ENCODE measurements at places on chromosomes 2 and 18. TPM values are rescaled to one million over a fixed set of nuclear protein-coding genes. Genes with fewer than 3 reads are reported as not detected.

The GRB14 gene
- 2.7 TPM for total RNA-seq

The FRZB gene
- total RNA-seq = 3.9 TPM

The SCG2 gene
- total RNA-seq = 13.3 TPM

- no peak overlapping the region for H3K4me3 ChIP-seq
- peak; percentile 49 for DNase-seq
Observed at GRCh38 chr2:240522406-240522805, 35.4 kb downstream of the ANKMY1 start.

GRCh38 chr2:1544478-1545069 lies 131.3 kb downstream of the TPO start:
- no peaks in the 10 kb centered on the region for H3K36me3 ChIP-seq
- no peaks in the 10 kb centered on the region for H3K4me1 ChIP-seq
- DNase-seq = no peak
- no peaks in the 10 kb centered on the region for H3K27me3 ChIP-seq

All from vagina (tissue), 2 donors.